ENCODE measurements at places on chromosomes 11 and 22. TPM values are rescaled to one million over a fixed set of nuclear protein-coding genes. Genes with fewer than 3 reads are reported as not detected.

DNA sequence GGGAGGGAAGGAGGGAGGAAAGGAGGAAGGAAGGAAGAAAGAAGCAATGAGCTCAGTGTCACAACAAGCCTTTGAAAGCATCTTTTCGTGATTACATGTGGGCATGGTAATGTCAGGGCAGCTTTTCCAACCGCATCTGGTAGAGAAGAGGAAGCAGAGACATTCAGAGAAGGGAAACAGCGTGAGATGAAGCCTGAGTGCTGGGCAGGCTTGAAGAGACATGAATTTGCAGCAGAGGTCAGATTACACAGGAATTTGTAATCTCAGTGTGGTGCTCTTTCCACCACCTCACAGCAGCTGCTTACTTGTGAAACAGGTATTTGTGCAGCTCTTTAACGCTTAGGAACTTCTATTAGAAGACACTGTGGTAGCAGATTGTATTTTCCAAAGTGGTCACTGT lies 289.5 kb upstream of the C11orf87 start:
- H3K27me3 ChIP-seq, result no peaks in the 10 kb centered on the region
- no peak overlapping the region for H3K27ac ChIP-seq
- no peak overlapping the region for H3K4me3 ChIP-seq
- H3K36me3 ChIP-seq, result no peaks in the 10 kb centered on the region

DNA sequence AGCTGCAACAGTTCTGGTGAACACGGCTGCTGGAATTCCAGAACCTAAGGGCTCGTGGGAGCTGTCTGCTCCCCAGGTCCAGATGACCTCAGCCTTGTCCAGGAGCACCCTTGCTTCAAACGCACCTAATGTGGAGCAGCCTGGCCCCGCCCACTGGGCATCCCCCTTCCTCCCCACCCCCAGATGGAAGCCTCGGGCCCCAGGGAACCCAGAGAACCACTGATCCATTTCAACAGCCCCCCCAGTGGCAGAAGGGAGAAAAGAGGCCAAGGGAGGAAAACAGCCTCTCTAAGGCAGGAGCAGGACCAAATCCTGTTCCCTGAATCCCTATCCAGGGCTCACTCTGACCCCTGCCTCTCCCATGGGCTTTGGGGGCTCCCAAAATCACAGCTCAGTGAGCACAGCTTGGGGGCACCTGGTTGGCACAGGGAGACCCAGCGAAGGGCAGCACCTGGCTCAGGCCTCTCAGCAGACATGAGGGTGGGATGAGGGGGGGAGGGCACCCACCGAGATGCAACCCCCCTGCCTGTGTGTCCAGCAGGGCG lies 1.2 kb downstream of the CYTH4 start:
- no peak overlapping the region for H3K27ac ChIP-seq
- H3K27me3 ChIP-seq, result peaks cover 6% of the 10 kb centered on the region
- H3K4me3 ChIP-seq, result no peak overlapping the region
- H3K4me1 ChIP-seq, result no peaks in the 10 kb centered on the region
- DNase-seq, result peak; percentile 75
- H3K36me3 ChIP-seq, result no peaks in the 10 kb centered on the region

CFAP300 gene
- total RNA-seq, result 6.5 TPM

PHLDA2 gene
- 3.8 TPM for total RNA-seq

NAALAD2 gene
- total RNA-seq, result 1.8 TPM

- peaks cover 48% of the 10 kb centered on the region for H3K36me3 ChIP-seq
- peak overlapping the region; percentile 95 for H3K27ac ChIP-seq
Observed at GRCh38 chr11:64854534-64855502, 10.4 kb upstream of the CDC42BPG start.

DNA sequence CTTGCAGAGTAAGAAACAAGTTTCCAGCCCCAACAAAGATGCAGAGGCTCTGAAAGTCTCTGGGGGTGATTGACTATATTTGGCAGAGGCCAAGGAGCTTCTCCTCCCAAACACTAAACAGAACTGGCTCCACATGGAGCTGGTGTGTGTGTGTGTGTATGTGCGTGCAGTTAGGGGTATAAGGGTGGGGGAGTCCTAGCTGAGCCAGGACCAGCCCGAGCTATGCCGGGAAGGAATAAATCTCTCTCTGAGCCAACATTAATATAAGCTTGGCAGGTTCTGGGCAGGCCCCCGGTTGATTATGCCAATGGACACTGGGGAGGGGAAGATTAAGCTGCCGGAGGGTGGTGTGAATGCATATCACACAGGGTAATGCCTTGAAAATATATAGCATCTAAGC lies 324.2 kb downstream of the MIAT start:
- no peaks in the 10 kb centered on the region for H3K36me3 ChIP-seq
- H3K27ac ChIP-seq, result no peak overlapping the region

GRCh38 chr11:119436093-119436492 lies 13.1 kb upstream of the THY1 start:
- H3K4me3 ChIP-seq, result no peak overlapping the region
- H3K27ac ChIP-seq, result no peak overlapping the region
- no peaks in the 10 kb centered on the region for H3K36me3 ChIP-seq
- H3K4me1 ChIP-seq, result peaks cover 29% of the 10 kb centered on the region
- DNase-seq, result no peak
- H3K27me3 ChIP-seq, result no peaks in the 10 kb centered on the region

GRCh38 chr22:31327806-31328543 lies 18.2 kb downstream of the PATZ1 start:
- H3K4me3 ChIP-seq, result no peak overlapping the region
- peak; percentile 75 for DNase-seq
- peaks cover 23% of the 10 kb centered on the region for H3K36me3 ChIP-seq
- H3K4me1 ChIP-seq, result peaks cover 4% of the 10 kb centered on the region
- no peak overlapping the region for H3K27ac ChIP-seq
- no peaks in the 10 kb centered on the region for H3K27me3 ChIP-seq

GRCh38 chr11:441418-442274 lies at the start of gene ANO9:
Gene ANO9, minus strand, starts transcription at chr11:442011. Its CDS starts 85 bp downstream, at chr11:441926.
- H3K4me1 ChIP-seq, result peaks cover 4% of the 10 kb centered on the region
- H3K36me3 ChIP-seq, result no peaks in the 10 kb centered on the region
- H3K27me3 ChIP-seq, result peaks cover 23% of the 10 kb centered on the region
- H3K4me3 ChIP-seq, result no peak within 1 kb of the TSS
- no peak for DNase-seq

DNA sequence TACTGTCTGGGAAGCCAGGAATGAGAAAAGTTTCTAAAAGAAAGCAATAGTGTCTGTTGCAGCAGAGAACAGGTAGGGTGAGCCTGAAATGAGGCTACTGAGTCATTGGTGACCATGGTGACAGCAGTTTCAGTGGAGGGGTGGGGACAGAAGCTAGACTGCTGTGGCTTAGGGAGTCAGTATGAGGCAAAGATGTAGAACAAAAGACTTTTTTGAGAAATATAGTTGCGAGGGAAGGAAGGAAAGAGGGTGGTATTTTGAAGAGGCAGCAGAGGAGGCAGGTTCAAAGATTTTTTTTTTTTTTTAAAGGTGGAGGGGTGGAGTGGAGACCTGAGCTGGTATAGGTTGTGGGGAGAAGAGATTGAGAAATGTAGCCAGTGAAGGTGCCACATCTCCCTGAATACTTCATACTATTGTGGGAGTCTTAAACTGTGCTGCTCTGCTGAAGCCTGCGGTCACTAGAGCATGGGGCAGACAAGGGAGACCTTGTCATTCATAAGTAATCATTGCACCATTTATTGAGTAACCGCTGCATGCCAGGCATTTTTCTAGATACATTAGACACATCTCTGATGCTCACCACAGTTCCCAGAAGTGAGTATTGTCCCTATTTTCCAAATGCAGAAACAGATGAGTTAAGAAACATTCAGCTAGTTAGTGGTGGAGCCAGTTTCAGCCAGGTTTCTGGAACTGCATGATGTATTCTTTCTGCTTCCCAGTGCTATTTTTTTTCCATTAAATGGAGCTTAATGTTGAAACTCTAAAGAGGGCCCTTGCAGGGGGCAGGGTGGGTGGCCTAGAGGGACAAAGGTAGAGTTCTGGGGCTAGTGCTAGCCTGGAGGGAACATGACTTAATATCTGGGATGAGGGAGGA lies 49.9 kb downstream of the STIM1 start:
- peaks cover 22% of the 10 kb centered on the region for H3K4me1 ChIP-seq
- peak overlapping the region; percentile 32 for H3K4me3 ChIP-seq
- no peaks in the 10 kb centered on the region for H3K27me3 ChIP-seq
- H3K36me3 ChIP-seq, result no peaks in the 10 kb centered on the region

DNA sequence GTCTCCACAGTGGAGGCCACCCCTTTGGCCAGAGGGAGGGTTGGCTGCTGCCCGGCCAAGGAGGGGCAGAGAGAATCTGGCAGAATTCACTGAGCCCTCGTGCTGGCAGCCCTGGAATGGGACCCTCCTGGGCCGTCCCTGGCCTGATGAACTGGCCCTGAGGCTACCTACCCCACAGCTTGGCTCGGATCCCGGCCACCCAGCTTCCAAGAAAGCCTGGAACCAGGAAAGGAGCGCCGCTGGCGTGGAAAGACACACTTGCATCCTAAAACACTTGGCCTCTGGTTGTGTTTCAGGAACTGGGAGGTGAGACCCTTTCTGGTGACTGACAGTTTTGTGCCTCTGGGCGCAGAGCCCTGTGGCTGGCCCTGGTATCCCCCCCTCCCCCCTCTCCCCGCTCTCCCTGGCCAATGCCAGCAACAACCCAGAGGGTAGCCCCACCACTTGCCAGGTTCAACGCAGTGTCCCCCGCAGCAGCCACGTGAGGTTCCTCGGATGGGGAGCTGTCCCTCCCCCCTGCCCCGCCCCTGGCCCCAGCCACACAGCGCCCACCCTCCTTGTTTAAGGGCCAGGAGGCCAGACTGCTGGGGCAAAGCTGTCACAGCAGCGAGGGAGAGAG lies 693 bp downstream of the NFAM1 start:
- no peak overlapping the region for H3K27ac ChIP-seq
- H3K4me1 ChIP-seq, result no peaks in the 10 kb centered on the region
- peaks cover 66% of the 10 kb centered on the region for H3K27me3 ChIP-seq
- no peak overlapping the region for H3K4me3 ChIP-seq

GRCh38 chr11:57641011-57641807 lies 8.5 kb downstream of the YPEL4 start:
- H3K4me1 ChIP-seq, result peaks cover 36% of the 10 kb centered on the region
- H3K36me3 ChIP-seq, result peaks cover 10% of the 10 kb centered on the region
- H3K4me3 ChIP-seq, result no peak overlapping the region

- H3K4me3 ChIP-seq, result no peak overlapping the region
- H3K27me3 ChIP-seq, result no peaks in the 10 kb centered on the region
- peaks cover 8% of the 10 kb centered on the region for H3K4me1 ChIP-seq
- H3K27ac ChIP-seq, result no peak overlapping the region
- peaks cover 58% of the 10 kb centered on the region for H3K36me3 ChIP-seq
Observed at GRCh38 chr11:9176136-9176535, 84.7 kb upstream of the SCUBE2 start.

- H3K4me3 ChIP-seq, result no peak overlapping the region
- H3K27ac ChIP-seq, result peak overlapping the region; percentile 50
- peak; percentile 89 for DNase-seq
Observed at GRCh38 chr11:43508511-43508918, 149.8 kb downstream of the TTC17 start.

DNA sequence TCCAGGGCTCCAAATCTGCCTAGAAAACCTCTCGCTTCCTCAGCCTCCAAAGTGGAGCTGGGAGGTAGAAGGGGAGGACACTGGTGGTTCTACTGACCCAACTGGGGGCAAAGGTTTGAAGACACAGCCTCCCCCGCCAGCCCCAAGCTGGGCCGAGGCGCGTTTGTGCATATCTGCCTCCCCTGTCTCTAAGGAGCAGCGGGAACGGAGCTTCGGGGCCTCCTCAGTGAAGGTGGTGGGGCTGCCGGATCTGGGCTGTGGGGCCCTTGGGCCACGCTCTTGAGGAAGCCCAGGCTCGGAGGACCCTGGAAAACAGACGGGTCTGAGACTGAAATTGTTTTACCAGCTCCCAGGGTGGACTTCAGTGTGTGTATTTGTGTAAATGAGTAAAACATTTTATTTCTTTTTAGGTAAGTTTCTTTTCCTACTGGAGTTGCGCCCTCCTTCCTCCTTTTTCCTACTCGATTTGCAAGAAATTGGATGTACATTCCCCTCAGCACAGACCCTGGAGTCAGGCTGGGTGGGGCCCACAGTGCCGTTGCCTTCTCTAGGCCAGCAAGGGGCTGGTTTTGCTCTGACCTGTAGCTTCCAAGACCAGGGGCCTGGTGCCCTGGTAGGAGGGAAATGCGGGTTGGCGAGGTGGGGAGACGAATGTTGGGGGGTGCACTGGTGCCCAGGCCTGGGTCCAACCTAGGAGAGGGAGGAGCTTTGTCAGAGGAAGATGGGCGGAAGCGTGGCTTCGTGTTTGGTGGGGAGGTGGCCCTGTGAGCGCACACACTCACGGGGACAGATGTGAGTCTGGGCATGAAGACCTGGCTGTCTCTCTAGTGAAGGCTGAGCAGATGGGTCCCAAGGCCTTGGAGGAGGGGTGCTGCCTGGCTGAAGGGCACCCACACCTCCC lies 50.6 kb downstream of the ST14 start:
- peaks cover 46% of the 10 kb centered on the region for H3K27me3 ChIP-seq
- DNase-seq, result peak; percentile 56
- no peak overlapping the region for H3K27ac ChIP-seq
- H3K4me1 ChIP-seq, result no peaks in the 10 kb centered on the region
- no peak overlapping the region for H3K4me3 ChIP-seq

DNA sequence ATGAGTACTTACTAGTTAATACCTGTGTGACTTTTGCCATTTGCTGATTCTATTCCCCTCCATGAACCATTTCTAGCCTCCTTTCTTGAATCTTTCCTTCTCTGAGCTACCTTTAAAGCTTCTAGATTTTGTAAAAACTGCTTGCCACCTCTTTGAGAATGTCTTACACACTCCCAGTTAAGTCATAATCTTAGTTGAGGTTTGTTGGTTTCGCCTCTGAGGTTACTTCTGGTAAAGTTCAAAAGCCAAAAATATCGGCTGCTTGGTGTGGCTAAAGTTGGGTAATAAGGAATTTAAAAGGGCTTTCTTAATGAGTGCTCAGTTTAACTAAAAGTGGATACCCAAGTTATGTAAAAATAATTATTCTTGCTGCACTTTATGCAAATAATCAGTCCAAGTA lies 10.4 kb upstream of the GLYAT start:
- H3K4me1 ChIP-seq, result no peaks in the 10 kb centered on the region
- H3K4me3 ChIP-seq, result no peak overlapping the region

DNA sequence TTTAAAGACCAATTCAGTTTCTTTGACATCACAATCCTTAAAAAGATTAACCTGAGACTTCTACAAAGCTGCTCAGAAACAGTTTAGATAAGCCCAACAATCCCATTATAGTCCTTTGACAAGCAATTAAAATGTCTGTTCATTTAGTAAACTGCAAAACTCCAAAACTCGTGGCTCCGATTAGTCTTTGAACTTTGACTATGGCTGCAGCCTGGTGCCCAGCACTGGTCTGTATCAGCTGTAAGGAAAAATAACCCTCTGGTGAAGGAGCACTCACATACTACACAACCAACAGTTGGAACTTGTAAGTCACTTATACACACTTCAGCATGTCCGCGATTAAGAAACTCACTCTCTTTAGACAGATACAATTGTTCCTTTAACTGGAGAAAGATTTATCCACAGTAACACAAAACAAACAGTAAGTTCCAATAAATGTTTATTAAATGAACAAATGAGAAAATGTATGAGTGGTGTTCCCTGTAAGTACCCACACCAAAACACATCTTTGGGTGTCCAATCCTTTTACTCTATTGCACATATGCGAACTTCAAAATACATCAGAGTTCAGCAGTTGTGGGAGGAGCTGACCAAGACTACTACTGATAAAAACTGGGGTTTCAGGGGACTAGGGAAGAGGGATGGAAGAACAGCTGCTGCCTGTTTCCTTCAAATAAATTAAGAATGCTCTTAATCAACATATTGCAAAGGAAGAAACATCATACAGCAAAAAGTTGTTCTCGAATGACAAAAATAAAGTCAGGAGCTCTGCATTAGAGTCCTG lies 36.4 kb downstream of the PITPNB start:
- no peaks in the 10 kb centered on the region for H3K27me3 ChIP-seq
- H3K4me1 ChIP-seq, result peaks cover 27% of the 10 kb centered on the region
- H3K4me3 ChIP-seq, result no peak overlapping the region
- no peak for DNase-seq
- H3K36me3 ChIP-seq, result peaks cover 17% of the 10 kb centered on the region
- H3K27ac ChIP-seq, result no peak overlapping the region
